ENCODE measurements at places on chromosomes 1 and 21.

GRCh38 chr21:35170244-35170643, 121.1 kb upstream of the RUNX1 start:
- no peak for DNase-seq

GRCh38 chr1:222656391-222657155, 38.7 kb downstream of the MIA3 start:
- DNase-seq = no peak

GRCh38 chr1:201602413-201603265, 63.7 kb downstream of the NAV1 start:
- no peak for DNase-seq

- no peak for DNase-seq
These were observed 290.8 kb upstream of the ESRRG start for GRCh38 chr1:217014066-217014465.

DNA sequence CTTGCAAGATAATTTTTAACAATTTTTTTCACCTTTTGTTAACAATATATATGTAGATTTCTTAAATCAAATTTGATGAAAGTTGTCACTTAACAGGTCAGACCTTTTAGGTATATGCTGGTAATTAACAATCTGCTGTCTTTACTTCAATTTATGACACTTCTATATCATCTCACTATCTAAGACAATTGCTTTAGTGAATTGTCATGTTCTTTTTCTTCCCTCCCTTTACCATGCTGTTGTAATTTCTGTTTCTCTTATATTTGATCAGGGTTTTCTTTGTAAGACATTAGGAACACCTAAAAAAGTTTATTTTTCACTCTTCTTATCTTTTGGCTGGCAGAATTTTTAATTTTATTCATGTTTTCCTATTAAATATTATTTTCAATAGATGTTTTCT, 2.0 kb downstream of the IFI16 start:
- no peak for DNase-seq

DNA sequence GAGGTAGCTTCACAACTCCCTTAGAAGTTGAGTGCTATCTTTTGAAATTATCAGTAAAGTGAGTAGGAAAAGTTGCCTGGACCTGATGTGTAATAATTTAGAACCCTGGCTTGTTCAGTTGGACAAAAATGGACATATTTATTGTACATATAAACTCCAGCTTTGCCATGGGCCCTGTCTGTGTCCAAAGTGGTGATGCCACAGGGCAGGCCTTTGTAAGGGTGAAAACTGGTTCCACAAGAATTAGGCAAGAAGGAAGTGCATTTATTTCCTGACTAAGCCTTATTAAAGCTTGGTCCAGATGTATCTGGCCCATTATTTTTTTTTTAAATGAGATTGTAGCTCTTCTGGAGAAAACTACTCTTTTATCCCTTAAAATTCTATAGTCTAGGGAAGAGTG, 47.9 kb downstream of the MACO1 start:
- DNase-seq = no peak

- DNase-seq = no peak
These were observed 4.0 kb upstream of the FOXD3 start for GRCh38 chr1:63318201-63318979.

- no peak for DNase-seq
These were observed 361.4 kb upstream of the PTBP2 start for GRCh38 chr1:96360036-96360795.

DNA sequence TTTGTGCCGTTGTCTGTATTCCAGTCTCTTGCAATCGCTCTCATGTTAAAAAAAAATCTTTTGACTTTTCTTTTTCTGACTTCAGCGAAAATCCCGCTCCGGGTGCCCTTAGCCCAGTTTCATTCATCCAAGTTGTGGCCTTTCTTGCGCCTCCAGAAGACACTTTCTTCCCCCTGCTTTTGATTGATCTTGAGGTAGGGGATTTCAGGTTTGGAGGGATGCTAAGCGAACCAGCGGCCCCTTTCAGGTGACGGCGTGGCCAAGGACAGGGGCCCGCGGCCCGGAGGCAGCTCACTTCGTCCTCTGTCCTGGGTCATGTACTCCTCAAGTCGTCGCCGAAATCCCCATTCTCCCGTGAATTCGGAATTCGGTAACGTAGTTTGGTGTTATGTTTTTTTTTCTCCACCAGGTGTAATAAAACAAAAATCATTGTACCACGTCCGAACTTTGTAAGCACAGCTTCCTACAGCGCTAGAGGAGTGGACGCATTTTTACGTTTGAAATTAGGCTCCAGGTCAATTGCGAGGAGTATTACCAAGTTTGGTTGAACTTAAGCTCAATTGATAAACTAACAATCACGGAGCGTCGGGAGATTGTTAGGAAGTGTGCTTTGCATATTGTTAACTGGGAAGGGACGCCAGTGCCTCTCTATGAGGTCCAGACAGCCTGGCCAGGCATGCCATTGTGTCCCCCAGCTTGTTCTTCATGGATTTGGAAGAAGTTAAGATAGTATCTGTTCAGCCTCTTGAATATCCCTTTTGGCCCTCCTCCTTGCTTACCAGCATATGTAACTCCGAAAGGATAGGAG, 1.1 kb downstream of the MRPS6 start:
- no peak for DNase-seq

GRCh38 chr21:45560106-45561021, 18.1 kb upstream of the SLC19A1 start:
- no peak for DNase-seq

DNA sequence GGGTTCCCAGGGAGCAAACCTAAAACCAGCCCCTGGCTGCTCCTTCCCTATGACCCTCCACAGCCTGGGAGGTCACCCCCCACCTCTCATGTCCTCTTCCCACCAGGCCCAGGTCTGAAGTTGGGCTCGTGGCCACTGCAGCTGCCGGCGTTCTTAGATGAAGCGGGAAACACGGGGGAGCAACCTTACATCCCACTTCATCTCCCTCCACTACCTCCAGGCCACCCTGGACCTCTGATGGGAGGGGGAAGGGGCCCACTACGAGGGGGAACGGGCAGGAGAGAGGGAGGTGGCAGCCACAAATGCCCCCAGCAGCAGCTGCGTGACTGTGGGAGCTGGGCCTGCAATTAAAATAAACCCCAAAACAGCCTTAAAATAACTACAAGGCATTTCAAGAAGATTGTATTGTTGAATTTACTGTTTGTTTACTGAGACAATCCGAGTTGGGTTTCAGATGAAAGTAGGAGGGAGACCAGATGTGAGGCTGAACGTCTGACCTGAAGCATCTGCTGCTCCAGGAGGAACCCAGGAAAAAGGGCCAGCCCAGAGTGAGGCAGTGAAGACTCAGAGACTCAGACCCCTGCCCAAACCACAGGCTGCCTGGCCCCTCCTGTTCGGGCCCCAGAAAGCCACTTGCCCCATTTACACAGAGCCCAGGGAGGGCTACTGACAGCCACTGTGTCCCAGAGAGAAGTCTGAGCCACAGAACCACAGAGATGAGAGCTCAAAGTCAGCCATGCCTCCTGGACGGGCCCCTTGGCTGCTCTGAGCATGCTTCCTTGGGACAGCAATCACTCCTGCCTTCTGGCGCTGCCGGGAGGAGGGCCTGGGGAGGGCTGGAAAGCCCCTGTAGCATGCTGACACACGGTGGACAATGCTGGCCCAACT, 59.8 kb downstream of the GLIS1 start:
- DNase-seq = no peak

- no peak for DNase-seq
These were observed 39.6 kb downstream of the RERE start for GRCh38 chr1:8777867-8778266.

GRCh38 chr1:191086910-191087309, 609.2 kb upstream of the BRINP3 start:
- DNase-seq = no peak

GRCh38 chr1:192598589-192598988, 23.0 kb downstream of the RGS1 start:
- no peak for DNase-seq

- no peak for DNase-seq
These were observed 291.8 kb downstream of the DISC1 start for GRCh38 chr1:231918239-231919015.

- no peak for DNase-seq
These were observed 2.6 kb upstream of the PDC start for GRCh38 chr1:186463511-186463910.

- DNase-seq = no peak
These were observed 22.4 kb downstream of the AADACL4 start for GRCh38 chr1:12666141-12666735.

DNA sequence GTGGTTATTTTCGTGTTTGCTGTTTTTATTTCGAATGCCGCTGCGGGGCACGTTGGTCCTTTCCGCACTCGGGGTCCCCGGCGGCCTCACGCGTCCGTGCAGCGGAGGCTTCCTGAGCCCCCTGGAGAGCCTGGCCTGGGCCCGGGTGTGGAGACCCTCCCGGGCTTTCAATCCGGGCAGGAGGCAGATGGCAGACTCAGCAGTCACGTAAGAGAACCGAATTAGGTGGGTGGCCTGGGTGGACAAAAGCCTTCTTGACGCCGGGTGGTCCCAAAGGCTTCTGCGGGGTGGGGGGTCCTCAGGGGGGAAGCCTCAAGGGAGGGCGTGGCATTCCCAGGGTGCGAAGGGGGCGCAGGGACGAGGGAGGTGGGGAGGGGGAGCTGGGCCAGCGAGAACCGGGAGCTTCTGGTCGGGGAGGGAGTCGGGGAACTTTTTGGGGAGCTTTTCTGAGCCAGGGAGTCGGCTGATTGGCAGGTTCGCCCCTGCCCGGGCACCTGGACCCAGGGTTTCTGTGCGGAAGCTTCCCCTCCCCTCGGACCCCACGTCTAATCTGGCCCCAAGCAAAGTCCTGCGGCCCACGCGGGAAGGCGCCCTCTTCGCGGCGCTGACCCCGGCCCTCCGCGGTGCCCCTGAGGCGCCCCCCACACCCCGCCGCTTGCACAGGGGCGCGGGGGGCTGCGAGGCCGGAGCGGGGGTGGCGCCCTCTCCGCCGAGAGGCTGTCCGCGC, 1.3 kb upstream of the HES4 start:
- DNase-seq = no peak

DNA sequence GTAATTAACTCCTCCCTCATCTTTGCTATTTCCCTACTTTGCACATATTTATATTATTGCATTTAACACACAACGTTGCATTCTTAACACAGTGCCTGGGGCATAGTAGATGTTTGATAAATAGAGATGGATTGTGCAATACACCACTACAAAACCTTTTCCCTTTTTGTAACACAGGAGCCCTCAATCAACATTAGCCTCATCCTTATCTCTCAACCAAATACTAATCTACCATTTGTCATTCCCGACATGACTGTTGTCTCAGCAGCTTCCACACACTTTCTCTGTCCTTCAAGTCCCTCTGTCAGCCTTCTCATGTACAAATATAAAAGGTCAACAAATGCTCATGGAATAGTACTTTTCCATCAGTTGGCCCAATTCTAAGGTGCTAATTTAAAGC, 78.9 kb upstream of the KCNK2 start:
- no peak for DNase-seq

- no peak for DNase-seq
These were observed 25.6 kb downstream of the LRRC71 start for GRCh38 chr1:156945881-156946661.

GRCh38 chr1:1748686-1749321, 24.6 kb upstream of the CDK11A start:
- no peak for DNase-seq

- no peak for DNase-seq
These were observed 2.0 kb downstream of the POLR3C start for GRCh38 chr1:145826030-145826429.

- DNase-seq = no peak
These were observed 27.0 kb upstream of the TRAPPC10 start for GRCh38 chr21:43984905-43985689.

GRCh38 chr1:17440074-17440826, 773 bp upstream of the RCC2 start:
- no peak for DNase-seq

DNA sequence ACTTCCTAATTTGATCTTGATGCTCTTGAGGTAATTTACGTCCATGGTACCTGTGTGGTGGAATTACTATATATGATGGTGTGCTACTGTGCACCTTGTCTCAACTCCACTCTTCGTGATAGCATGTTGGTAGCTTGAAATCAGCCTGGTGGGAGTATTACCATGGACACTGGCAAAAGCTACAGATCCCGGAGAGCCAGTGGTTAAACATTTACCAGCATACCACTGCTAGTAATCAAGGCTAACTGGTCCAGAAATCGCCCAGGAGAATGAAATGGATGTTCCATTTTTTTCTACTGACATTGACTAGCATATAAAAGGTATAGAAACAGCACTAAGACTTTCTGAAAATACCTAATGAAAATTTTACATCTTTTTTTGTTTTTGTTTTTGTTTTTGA, 30.6 kb downstream of the ELK4 start:
- no peak for DNase-seq

DNA sequence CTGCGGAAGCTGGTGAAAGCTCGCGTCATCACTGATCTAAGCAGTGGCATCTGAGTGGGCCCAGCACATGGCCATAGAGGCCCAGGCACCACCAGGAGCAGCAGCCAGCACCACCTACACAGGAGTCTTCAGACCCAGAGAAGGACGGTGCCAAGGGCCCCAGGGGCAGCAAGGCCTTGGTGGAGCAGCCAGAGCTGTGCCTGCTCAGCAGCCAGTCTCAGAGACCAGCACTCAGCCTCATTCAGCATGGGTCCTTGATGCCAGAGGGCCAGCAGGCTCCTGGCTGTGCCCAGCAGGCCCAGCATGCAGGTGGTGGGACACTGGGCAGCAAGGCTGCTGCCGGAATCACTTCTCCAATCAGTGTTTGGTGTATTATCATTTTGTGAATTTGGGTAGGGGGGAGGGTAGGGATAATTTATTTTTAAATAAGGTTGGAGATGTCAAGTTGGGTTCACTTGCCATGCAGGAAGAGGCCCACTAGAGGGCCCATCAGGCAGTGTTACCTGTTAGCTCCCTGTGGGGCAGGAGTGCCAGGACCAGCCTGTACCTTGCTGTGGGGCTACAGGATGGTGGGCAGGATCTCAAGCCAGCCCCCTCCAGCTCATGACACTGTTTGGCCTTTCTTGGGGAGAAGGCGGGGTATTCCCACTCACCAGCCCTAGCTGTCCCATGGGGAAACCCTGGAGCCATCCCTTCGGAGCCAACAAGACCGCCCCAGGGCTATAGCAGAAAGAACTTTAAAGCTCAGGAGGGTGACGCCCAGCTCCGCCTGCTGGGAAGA, 3.2 kb upstream of the ARTN start:
- no peak for DNase-seq

- no peak for DNase-seq
These were observed 38.6 kb downstream of the GADD45A start for GRCh38 chr1:67723620-67724019.

DNA sequence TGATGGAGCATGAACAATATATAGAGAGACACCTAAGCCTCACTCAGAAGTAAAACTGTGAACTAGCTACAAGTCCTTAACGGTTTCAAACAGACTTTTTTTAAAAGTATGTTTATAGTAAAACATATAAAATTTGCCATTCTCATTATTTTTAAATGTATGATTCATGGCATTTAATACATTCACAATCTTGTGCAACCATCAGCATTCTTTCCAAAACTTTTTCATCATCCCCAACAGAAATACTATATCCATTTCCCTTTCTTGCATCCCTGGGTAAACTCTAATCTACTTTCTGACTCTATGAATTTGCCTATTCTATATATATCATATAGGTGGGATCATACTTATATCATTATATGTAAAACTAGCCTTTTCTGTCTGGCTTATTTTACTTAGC, 25.5 kb downstream of the EVI5 start:
- DNase-seq = no peak

All from ascending aorta (tissue), 2 donors.